Fibroblast of gingiva (primary cell): ENCODE measurements at places on chromosomes 5 and 9.

GRCh38 chr5:59182760-59183159, 599.9 kb downstream of the RAB3C start:
- DNase-seq = no peak

GRCh38 chr9:75088646-75089372, 495 bp downstream of the OSTF1 start:
- peak; percentile 72 for DNase-seq

DNA sequence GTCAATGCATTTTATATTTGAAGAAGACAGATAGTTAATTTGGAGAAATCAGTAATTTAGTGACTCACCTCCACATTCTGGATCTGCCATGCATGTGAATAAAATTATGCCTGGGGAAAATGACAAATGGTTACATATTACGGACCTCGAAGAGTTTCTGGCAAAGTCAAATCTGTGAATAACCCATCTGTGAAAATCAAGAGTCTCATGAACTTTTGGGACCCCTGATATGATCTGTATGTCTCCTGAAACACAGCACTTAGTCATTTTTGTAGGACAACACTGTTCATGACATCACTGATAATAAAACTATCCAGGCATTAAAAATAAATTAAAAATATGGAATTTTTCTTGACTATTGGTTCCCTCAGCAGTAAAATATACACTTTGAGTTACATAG, 584.5 kb downstream of the TLE4 start:
- DNase-seq = no peak

- no peak for DNase-seq
Observed at GRCh38 chr9:89178830-89179539, 367 bp upstream of the SHC3 start.

DNA sequence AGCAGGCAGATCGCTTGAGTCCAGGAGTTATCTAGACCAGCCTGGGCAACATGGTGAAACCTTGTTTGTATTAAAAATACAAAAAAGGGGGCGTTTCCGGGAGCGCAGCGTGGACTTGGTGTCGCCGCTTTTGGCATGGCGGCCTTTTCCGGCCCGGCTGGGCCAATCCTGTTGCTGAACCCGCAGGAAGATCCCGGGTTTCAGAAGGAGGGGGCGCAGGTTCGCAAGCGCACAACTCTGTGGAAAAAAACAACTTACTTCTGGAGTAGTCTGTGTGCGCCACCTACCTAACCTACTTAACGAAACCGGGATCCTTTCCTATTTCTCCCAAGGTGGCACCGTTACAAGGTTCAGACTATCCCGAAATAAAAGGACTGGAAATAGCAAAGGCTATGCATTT, 198.6 kb downstream of the MSX2 start:
- no peak for DNase-seq

- no peak for DNase-seq
Observed at GRCh38 chr5:82560561-82560960, 282.4 kb upstream of the RPS23 start.

GRCh38 chr9:98708103-98708932, 417 bp downstream of the GABBR2 start:
- DNase-seq = no peak

DNA sequence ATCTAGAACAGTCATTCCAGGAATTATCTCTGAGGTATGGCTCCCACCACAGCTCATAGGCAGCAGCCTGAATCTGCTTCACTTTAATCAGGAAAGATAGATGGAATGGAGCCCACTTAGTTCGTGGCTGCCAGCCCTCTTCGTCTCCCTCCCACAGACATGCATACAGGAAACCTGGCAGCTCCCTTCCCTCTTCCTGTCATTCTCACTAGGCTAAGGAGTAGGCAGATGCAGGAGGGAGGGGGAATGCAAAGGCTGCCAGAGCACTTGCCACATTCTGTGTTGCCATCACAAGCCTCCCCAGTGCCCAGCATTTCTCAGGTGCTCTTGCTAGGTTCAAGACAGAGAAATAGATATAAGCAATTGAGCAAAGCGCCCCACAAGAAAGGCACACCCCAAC, 378.9 kb downstream of the ELAVL2 start:
- DNase-seq = no peak

- no peak for DNase-seq
Observed at GRCh38 chr9:89654025-89654662, 49.3 kb downstream of the GADD45G start.

- peak; percentile 72 for DNase-seq
Observed at GRCh38 chr5:171850324-171850947, 64.8 kb downstream of the SMIM23 start.

GRCh38 chr9:136665704-136666371, 3.1 kb downstream of the EGFL7 start:
- DNase-seq = no peak
